ENCODE measurements at places on chromosomes 12 and 14.
A peak's percentile ranks its signal among the peaks of the same experiment; 100 is the strongest.

GRCh38 chr14:48703728-48704467 lies 882.3 kb downstream of the RPS29 start:
- no peak for DNase-seq

GRCh38 chr14:63678536-63678935 lies 36.9 kb upstream of the WDR89 start:
- no peak for DNase-seq

DNA sequence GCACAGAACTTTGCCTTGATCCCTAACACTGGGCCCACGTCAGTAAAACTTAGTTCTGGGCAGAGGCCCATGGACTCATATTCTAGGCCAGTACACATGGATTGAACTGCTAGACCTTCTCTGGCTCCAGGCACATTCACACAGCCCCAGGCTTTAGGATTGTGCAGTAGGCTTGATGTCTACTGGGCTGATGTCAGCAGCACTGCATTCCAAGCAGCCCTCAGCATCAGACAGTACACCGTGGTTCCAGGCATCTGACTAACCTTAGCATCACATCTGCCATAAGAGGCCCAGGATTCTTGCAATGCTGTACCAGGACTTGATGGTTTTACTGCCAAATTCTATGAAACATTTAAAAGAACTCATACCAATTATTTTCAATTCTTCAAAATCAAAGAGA lies 301.9 kb downstream of the CCER1 start:
- peak; percentile 4 for DNase-seq

DNA sequence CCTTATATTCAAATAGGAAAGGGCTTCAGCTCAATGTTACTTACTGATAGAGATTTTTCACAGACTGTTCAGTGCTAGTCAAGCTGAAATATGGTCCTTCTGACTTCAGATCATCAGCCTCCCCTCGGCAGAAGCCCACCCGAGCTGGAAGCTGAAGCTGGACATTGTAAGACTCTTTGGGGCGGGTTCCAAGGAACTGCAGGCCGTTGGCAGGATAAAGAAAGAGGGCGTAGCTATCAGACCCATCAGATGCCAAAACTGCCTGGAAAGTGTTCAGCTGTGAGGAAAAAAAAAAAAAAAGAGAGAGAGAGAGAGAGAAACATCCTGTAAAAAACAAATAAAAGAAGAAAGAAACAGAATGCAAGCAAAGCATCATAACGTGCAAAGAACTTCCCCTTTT lies 8.8 kb downstream of the NID2 start:
- DNase-seq: no peak

GRCh38 chr12:6250343-6250742 lies 50.1 kb downstream of the CD9 start:
- peak; percentile 21 for DNase-seq

DNA sequence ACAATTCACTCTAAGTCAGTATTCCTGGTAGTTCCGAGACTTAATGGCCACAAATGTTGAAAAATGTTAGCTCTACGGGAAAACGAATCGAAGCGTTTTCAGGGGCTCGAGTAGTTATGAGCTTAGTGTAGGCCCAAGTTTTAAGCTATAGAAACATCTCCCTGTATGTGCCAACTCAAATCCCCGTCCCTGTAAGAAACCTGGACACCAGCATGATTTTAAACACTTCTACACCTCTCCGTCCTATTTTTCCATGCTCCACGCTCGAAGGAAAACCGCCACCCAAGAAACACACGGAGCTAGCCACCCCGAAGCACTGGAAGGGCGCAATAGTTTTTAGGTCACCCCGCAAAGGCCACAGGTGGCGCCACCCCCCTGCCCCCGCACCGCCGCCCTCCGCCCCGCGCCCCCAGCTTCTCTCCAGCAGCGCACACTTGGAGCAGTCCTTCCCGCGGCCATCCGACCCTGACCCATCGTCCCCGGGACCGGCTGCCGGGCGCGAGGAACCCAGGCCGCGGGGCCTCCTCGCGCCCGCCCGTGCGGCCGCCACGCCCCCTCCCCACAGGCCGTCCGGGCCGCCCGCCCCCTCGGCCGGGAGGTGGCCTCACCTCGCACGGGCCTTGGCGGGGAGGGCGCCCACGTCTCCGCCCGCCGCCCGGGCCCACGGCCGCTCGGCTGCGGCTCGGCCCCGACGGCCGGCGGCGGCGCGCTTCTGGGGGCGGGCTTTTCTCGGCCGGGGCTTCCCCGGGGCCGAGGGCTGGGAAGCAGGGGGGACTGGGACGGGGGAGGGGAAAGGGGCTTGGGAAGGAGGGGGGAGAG lies 522 bp downstream of the R3HDM2 start:
- DNase-seq: no peak

GRCh38 chr14:89844508-89844907 lies 110.0 kb downstream of the EFCAB11 start:
- no peak for DNase-seq

DNA sequence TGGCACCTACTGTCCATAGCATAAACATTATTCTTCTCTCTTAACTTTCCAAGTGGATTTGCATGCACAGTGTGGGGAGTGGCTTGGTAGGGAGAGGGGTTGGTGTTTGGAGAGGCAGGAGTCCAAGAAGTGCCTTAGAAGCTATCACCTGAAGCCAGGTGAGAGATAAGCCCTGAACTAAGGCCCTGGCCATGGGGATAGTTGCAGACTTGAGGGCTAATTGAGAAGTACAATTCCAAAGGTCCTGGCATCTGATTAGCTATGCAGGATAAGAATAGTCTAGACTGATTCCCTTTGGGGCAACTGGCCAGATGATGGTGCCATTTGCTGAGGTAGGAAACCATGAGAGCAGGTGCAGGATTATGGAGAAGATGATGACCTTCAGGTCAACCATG lies 2.0 kb upstream of the PCK2 start:
- DNase-seq: no peak

DNA sequence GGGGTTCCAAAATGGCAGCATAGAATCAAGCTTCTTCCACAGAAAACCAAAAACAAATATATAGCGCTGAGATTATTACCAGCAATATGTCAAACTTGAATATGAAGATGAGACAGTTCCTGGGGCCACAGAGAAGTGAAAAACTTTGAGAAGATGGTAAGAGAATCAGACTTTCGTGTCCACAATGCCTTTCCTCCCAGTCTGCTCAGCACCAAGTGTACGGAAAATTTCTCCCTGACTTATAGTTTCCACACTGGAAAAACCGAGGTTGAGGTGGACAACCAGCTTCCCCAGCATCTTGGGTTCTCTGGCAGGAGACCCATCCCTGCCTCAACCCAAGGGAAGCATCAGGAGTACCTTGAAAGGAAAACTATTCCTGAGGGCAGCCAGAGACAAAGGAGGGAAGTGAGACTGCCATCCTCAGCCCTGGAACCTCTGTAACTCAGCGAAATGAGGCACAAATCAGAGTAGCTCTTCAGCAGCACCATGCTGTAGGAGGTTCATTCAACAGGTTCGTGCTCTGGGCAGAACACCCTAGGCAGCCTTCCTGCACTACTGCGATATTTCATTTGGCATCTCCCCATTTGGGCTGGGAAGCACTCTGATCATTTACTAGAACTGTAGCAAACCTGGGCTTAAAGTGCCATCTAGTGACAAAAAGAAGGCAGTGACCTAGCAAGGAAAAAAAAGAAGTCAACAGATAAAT lies 52.4 kb upstream of the CAPRIN2 start:
- peak; percentile 72 for DNase-seq

DNA sequence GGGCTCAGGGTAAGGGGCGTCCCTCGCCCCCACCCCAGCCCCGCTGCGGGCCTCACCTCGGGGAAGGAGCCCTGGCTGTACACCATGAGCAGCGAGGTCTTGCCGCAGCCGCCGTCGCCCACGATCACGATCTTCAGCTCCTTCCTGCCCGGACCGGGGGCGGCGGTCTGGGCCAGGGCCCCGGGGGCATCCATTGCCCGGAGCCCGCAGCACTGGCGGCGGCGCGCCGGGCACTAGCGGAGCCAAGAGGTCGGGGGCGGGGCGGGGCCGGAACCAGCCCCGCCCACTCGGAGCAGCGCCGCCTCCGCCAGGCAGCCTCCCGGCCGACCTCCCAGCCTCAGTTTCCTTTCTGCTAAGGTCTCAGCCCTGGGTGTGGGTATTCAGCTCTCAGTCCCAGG lies at the start of gene RHOF:
Gene RHOF, minus strand, starts transcription at position 249 of the 398 bp plus-strand sequence. Its CDS starts 55 bp downstream, at position 194.
- no peak for DNase-seq

Measured in stromal cell of bone marrow (primary cell).